Endothelial cell (in vitro differentiated cells): ENCODE measurements at places on chromosomes 3 and 15.

GRCh38 chr3:23916152-23916885, 471 bp downstream of the NKIRAS1 start:
- DNase-seq = no peak

DNA sequence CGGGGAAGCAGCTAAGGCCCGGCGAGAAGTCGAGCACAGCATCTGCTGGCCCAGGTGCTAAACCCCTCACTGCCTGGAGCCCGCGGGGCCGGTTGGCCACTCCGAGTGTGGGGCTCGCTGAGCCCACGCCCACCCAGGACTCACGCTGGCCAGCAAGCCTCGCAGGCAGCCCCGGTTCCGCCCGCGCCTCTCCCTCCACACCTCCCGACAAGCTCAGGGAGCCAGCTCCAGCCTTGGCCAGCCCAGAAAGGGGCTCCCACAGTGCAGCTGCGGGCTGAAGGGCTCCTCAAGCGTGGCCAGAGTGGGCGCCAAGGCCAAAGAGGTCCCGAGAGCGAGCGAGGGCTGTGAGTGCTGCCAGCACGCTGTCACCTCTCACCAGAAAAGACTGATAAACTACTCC, 8.9 kb upstream of the GABRB3 start:
- no peak for DNase-seq

GRCh38 chr3:127691974-127692373, 19.2 kb downstream of the ABTB1 start:
- no peak for DNase-seq

DNA sequence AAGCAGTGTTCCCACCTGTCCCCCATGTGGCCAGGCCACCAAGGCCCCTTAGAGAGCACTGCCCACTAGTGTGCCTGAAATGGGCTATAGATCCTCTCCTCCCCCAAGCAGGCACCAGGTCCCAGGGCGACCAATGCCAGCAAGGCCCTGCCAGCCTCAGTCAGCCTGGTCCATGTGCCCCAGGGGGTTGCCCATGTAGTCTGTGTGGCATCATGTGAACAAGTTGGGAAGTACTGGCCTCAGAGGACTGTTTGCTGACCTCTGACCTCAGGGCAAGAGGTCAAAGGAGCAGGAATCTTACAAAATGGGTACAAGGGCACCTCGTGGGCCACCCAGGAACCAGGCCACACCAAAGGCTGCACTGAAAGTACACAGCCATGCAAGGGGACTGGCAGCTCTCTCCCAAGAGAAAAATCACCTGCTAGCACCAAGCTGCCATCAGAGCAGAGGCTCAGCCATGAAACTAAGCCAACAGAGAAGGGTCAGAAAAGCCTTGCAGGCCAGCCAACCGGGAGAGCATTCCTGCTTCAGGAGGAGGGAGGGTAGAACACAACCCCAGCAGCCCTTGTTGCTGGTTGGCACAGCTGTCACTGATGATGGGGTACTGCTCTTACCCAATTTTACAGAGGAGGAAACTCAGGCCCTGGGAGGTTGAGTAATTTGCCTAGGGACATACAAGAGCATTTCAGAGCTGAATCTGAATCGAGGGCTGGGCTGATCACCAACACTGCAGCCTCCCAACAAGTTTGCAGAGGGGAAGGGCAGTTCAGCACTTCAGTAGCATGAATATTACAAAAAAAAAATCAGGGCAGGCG, 5.2 kb upstream of the FURIN start:
- DNase-seq = no peak

DNA sequence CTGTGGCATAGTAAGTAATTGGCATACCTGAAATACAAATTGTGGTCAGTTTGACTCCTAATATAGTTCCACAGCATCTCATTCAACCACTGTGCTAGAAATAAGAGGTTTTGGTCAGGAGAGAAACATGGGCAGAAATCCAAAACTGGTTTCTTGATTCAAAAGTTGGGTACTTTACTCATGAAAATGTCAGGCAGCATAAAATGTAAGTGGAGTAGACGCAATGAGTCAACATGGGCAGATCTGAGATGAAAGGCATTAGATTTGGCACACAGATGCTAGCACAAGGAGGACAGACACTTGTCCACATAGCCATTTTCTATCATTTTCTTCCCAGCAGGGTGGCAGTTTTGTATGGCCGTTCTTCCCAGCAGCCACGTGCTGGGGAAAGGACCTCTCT, 255.8 kb upstream of the CDIN1 start:
- no peak for DNase-seq

DNA sequence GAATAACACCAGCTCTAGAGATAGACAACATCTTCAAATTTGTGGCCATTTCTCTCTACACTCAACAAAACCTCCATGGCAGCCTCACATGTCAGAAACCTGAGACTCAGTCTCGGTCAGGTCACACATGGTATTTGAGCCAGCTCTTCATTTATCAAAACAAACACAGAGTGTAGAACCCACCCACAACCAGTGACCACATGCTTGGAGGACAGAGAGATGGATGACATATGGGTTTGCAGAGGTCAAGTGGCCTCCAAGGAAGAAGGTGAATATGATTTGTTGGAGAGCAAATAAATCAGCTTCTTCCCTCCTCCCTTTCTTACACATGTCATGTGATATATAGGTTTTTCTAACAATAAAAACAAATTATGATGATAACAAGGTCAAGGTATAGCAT, 278.1 kb upstream of the LRTM1 start:
- DNase-seq = no peak

DNA sequence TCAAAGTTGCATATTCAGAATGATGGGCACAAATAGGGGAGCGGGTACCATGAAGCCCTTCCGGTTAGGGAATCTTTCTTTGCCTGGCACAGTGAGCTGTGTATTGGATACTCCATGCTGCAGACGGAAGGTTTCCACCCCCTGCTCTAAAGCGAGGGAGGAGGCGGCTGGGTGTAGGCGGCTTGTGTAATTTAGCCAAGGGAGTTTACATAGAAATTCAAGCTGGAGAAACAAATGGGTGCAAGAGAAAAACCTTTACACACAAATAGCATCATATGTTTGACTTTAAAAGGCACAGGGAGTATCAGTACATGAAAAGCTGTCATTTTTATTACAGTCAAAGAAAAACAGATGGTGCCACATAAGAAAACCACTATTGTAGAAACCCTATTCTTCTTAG, 59.3 kb upstream of the ADCY5 start:
- DNase-seq = no peak

DNA sequence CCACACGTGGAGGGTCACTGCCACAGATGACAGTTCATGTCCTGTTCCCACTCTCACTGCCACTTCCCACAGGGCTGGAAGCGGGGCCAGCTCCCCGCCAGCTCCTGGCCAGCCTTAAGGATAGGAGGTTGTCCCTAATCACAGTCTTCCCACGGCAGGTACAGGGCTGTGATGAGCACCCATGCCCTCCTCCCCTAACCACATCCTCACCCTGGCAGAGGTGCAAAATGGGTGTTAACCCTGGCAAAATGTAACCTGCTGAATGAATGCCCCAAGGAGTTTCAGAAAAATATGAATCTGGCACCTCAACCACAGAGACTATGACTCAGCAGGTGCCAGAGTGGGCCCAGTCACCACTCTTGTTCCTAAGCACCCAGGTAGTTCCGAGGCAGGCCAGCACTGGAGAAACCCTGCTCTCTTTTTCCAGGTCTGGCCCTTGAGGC, 185.1 kb upstream of the TPM1 start:
- no peak for DNase-seq

- no peak for DNase-seq
Measured at GRCh38 chr3:278300-279064, 81.9 kb downstream of the CHL1 start.

GRCh38 chr15:82828075-82828474, 18.6 kb downstream of the WHAMM start:
- DNase-seq = no peak
